ENCODE measurements at places on chromosomes 4 and X. TPM values are rescaled to one million over a fixed set of nuclear protein-coding genes. Genes with fewer than 3 reads are reported as not detected.

Gene HTN3
- not detected for total RNA-seq

Gene FAT1
- 124 TPM for total RNA-seq

Gene STAP1
- not detected for total RNA-seq

Gene GPR34
- total RNA-seq = not detected

Gene CABS1
- not detected for total RNA-seq

Gene ADH1B
- not detected for total RNA-seq

Gene KLB
- total RNA-seq = not detected

Gene BTK
- total RNA-seq = 0.31 TPM

Gene CENPVL2
- total RNA-seq = 5.2 TPM

Gene NOX1
- not detected for total RNA-seq

Gene TLL1
- total RNA-seq = 0.39 TPM

Gene PGRMC1
- 380 TPM for total RNA-seq

Gene MAP7D2
- 0.90 TPM for total RNA-seq

Gene CENPVL3
- 4.8 TPM for total RNA-seq

Gene EREG
- 4.2 TPM for total RNA-seq

Gene DMRTC1
- total RNA-seq = not detected

Gene ATP1B4
- not detected for total RNA-seq

Gene MAGEA10
- not detected for total RNA-seq

Gene GABRB1
- 0.97 TPM for total RNA-seq

Gene SLC16A2
- 22.0 TPM for total RNA-seq

Gene NUDT11
- 52.7 TPM for total RNA-seq

Gene LAMP2
- 40.9 TPM for total RNA-seq

Gene MTM1
- 8.7 TPM for total RNA-seq

Gene ITM2A
- 48.4 TPM for total RNA-seq

Gene HGFAC
- total RNA-seq = not detected

Gene CYLC1
- not detected for total RNA-seq

Gene INTU
- 17.0 TPM for total RNA-seq

Gene CPE
- 18.5 TPM for total RNA-seq

Gene FAM53A
- 1.6 TPM for total RNA-seq

Gene PABPC4L
- 4.6 TPM for total RNA-seq

Gene HS3ST1
- 0.94 TPM for total RNA-seq

Gene CLTRN
- 1.7 TPM for total RNA-seq

Gene STARD8
- total RNA-seq = 3.5 TPM

Gene AFM
- not detected for total RNA-seq

Gene PDCL2
- not detected for total RNA-seq

Gene EVC2
- 11.5 TPM for total RNA-seq

Gene BEX1
- total RNA-seq = 74.7 TPM

Gene TMEM154
- total RNA-seq = 1.7 TPM

Gene SPANXN3
- total RNA-seq = not detected
